ENCODE measurements at places on chromosomes 12 and 14. TPM values are rescaled to one million over a fixed set of nuclear protein-coding genes. Genes with fewer than 3 reads are reported as not detected.

COX6A1 gene
- 135 TPM for total RNA-seq

GPR162 gene
- total RNA-seq, result 7.8 TPM

IGF1 gene
- total RNA-seq, result 10.9 TPM

GRCh38 chr14:102493096-102493495 is 16.5 kb downstream of the ANKRD9 start:
- no peak for DNase-seq

GRCh38 chr12:19244312-19244711 is 114.8 kb downstream of the PLEKHA5 start:
- no peak for DNase-seq

- no peak for DNase-seq
Observed at GRCh38 chr14:51285120-51285519, 45.1 kb downstream of the TMX1 start.

All from Right ventricle myocardium inferior (tissue), 1 donor.